ENCODE measurements at places on chromosomes 6 and 20.

- DNase-seq, result no peak
These were observed 345.0 kb downstream of the PTPRT start for GRCh38 chr20:42844751-42845150.

DNA sequence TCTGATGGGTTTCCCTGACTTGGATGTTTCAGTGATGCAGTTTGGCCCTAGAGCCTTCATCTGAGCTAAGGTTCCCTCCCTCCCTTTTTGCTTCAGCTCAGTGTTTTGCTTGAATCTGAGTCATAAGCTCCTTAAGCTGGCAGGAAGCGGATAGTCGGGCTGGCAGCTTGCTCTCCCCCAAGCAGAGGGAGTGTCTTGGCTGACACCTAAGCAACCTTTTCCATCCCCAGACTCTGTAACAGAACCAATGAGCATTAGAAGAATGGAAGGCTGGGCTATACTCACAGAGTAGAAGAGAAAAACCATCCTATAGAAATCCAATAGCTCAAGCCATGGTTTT is 98.3 kb downstream of the HAO1 start:
- no peak for DNase-seq

GRCh38 chr6:34151321-34152041 is 5.6 kb upstream of the GRM4 start:
- no peak for DNase-seq

DNA sequence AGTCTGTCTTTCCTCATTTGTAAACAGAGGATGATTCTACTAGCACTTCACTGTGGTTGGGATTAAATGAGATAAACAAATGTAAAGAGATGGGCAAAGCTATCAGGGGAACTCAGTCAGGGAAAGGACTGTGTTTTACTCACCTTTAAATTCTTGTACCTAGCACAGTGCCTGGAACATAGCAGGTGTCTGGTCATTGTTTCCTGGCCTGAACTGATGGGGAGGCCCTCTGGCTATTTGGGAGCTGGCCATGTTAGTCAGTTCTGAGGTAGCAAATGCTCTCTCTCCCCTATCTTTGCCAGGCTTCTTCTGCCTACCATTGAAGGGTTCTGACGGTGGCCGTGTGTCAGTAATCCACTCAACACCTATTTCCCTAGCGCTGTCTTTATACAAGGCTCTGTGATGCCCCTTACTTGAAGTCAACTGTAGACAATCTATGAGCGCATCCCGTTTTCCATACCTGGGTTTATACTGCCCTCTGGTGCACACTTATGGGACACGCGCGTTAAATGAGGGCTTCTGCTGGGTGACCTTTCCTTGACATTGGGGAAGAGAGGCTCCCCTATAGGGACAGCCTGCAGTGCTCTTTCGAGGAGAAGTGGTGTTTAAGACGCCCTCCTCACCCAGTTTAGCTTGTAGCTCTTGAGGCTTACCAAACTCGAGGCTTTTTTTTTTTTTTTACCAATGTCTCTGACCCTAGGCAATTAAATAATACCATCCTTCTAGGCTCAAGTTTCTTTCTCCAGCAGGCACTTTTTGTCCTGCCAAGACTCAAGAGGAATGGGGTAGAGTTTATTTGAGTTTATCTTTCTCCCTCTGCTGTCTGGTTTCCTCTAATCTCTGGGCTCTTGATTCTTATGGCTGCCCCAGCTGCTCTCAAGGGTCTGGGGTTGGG is 4.0 kb upstream of the SPATS1 start:
- peak; percentile 53 for DNase-seq

GRCh38 chr20:62535964-62536363 is 60.2 kb upstream of the GATA5 start:
- no peak for DNase-seq

- no peak for DNase-seq
These were observed 58.3 kb downstream of the SNX9 start for GRCh38 chr6:157881342-157881741.

GRCh38 chr6:111239461-111239860 is 152.2 kb downstream of the SLC16A10 start:
- DNase-seq, result no peak

GRCh38 chr20:43837856-43838702 is 76.6 kb upstream of the TOX2 start:
- no peak for DNase-seq

DNA sequence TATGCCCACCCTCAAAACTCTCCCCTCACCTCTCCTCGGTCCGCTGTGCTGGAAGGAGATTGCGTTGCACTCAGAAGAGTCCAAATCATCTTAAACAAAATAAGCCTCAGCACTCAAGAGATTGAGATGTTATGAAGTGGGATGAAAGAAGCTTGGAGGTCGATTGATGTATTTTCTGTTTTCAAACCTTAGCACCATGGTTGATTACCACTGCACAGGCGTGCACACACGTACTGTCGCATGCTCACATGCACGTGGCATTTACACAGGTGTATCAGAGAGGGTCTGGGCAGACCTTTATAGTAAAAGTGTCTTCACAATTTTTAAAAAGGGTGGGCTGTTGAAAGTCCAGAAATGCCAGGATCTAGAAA is 612 bp upstream of the AGPAT4 start:
- DNase-seq, result no peak

DNA sequence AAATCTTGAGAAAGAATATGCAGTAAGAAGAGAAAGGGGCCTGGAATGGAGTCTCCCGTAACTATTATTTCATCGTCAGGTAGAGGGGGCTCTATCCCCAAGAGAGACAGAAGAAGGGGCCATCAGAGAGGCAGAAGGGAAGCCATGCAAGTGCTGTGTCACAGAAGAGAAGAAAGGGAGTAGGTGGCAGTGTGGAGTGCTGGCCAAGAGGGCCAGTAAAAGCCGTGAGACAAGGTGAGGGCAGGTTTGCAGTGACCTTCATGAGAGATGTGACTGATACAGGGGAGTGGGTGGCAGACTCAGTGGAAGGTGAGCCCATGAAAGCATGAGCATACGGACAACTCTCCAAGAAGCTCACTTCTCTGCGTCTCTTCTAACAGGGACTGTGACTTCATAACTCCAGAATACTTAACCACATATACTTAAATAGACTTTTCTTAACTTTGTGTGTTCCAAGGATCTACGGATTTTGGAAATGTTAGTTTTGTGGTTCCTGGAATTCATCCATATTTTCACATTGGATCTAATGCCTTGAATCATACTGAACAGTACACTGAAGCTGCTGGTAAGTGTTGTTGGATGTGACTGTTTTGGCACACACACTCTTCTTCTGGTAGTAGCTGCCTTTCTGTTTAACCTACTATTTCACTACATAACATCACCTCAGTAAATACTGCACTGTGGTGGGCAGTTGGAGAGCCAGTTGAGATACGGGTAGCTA is 15.6 kb downstream of the PM20D2 start:
- no peak for DNase-seq

DNA sequence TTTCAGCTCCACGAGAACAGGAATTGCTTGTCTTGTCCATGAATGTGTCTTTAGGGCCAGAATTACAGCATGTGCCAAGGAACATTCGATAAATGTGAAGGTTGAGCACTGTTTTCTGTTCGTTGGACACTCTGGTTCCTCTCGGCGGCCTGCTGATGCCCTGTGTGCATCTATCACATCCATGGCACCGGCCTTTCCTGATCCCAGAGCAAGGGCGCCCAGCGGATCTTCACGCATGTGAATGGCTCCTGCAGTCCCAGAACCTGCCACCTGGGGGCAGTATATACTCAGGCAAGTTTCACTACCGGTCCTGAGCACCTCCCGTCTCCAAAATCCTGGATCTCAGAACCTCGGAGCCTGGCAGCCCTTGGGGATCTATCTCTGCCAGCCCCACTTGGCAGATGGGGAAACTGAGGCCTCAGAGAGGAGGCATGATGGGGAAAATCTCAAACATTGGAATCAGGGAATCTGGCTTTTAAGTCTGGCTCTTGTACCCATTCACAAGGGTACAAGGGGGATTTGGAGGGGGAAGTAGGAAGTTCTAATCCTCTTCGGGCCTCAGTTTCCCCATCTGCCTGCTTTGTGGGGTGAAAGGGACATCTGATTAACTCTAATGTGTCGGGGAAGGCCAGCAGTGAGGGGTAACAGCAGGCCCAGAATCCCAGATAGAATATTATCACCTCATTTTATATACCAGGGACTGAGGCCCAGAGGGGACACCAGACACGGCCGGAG is 4.3 kb upstream of the CEBPB start:
- DNase-seq, result peak; percentile 21
